HFFc6 (cell line): ENCODE measurements at places on chromosomes 4 and X.

- no peak for DNase-seq
Measured at GRCh38 chrX:69505772-69506616, 1.9 kb downstream of the NALF2 start.

DNA sequence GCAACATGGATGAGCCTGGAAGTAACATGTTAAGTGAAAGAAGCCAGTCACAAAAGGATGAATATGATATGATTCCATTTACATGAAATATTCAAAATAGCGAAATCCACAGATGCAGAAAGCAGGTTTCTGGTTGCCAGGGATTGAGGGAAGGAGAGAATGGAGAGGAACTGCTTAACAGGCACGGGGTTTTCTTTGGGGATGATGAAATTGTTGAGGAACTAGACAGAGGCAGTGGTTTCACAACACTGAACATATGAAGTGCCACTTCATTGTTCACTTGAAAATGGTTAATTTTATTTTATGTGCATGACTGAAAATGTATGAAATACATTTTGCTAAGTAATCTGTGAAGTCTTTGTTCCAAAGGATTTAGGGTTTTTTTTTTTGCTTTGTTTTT is 182.5 kb upstream of the TBL1X start:
- no peak for DNase-seq

GRCh38 chrX:9293051-9293496 is 171.8 kb upstream of the TBL1X start:
- no peak for DNase-seq

- no peak for DNase-seq
Measured at GRCh38 chrX:2566055-2566454, 65.3 kb upstream of the DHRSX start.

DNA sequence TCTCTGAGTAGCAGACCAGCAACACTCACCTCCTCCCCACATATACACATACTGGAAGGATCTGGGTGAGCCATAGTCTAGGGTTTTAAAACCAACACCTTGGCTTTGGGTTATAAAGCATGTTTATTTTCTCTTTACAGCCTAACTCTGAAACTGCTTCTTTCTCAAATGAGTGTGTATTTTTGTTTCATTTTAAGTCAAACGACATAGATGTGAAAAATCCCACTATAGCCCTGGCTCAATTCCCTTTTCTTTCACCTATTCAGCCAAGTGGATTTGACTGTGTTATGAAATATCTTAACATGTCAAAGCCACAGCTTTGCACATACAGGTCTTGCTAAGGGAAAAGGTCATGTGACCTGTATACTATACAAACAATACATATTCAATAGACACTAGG is 13.8 kb downstream of the NEXMIF start:
- no peak for DNase-seq

DNA sequence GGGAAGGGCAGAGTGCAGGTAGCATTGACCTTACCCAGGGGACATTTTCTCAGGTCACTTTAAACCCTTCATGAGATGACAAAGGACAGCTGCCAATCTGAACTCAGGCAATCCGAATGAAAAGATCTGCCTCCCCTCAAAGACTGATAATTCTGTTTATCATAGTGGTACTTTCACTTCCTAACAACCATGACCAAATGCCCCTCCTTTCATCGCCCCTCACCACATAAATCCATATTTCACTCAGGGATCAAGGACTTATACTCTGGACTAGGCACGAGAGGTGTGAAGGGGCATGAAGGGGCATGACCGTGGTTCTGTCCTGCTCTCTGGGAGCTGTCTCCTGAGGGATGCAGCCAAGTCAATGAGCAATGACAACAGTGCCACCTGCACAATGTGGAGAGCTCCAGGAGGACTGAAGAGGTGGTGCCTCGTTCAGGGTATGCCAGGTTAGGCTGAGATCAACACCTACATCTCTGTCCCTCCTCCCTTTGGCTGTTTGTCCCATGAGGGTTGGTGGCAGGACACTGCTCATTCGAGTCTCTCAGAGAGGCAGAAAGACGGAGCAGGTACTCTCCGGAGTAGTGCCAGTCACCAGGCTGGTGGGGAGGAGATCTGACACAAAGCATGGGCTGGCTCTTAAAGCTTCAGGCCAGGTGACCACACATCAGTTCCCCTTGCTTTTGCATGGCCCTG is 12.5 kb downstream of the HS3ST1 start:
- no peak for DNase-seq

- no peak for DNase-seq
Measured at GRCh38 chr4:85488416-85488815, 13.5 kb downstream of the ARHGAP24 start.

- DNase-seq, result no peak
Measured at GRCh38 chrX:45506149-45506730, 305.6 kb upstream of the DIPK2B start.

DNA sequence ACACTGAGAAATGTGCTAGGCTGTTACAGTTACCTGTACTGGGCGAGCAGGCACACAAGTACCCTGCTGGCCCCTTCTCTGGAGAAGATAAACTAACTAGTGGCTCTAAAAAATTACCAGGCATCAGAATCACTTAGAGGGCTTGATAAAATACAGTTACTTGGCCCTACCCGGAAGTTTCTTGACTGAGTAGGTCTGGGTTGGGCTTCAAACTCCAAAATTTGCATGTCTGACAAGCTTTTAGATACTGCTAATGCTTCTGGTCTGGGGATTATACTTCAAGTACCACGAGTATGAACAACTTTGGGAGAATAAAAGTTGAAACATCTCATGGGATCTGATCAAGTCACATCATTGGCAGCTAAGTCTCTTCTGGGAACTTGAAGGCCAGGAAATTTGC is 30.8 kb downstream of the CEP135 start:
- no peak for DNase-seq
